Stimulated activated CD4-positive, alpha-beta T cell treated with anti-CD3 and anti-CD28 coated beads, Interleukin-12 subunit alpha, Interleukin-12 subunit beta, amount 100 ng/mL, for 48 hours (primary cell): ENCODE measurements at places on chromosomes 2 and 18.
A peak's percentile ranks its signal among the peaks of the same experiment; 100 is the strongest.

GRCh38 chr2:158533009-158533408 is 76.3 kb downstream of the PKP4 start:
- no peak for DNase-seq

DNA sequence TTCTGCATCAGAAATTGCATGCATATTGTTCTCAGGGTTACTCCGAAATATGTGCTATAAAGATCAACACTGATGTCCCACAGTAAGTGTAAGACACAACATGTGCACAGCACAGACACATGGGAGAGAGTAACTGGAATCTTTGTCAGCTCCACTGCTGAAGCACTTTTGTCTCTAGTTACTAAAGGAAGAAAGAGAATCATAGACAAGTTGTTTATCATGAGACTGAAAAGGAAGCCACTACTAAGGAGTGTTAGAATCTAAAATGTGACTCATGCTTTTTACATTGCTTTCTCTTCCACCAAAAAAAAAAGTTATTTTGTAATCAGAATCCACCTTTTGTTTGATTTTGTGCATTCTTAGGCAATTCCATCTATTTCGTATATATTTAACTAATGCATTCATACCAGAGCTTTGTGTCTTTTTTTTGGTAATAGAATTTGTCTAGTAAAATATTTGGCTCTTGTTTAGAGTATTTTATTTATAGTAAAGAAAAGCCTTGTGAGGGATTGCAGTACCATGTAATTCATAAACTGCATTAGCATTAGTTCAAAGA is 502.4 kb downstream of the FBXO15 start:
- DNase-seq, result no peak

- DNase-seq, result no peak
These were observed 330.0 kb upstream of the PKDCC start for GRCh38 chr2:41717839-41718238.

GRCh38 chr2:98067160-98067559 is 19.8 kb upstream of the VWA3B start:
- no peak for DNase-seq

GRCh38 chr2:225020168-225020849 is 22.0 kb downstream of the DOCK10 start:
- DNase-seq, result no peak

DNA sequence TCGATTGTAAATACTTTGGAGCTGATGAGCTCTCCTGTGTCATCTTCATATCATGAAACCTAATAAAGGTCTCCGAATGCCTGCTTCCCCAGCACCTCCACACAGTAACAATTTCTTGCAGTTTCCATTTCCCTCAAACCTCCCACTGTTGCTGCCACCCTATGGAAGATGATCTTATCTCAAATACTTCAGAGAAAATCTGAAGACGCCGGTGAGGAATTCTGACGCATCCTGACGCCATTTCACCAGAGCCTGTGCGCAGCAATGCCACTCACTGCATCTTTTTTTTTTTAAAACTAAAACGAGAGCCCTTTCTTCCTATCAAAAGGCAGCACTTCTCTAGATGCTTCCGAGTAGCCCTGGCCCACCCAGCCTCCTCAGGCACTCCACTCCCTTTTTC is 31.9 kb upstream of the GNAL start:
- DNase-seq, result no peak

GRCh38 chr18:59228351-59228750 is 8.4 kb downstream of the GRP start:
- DNase-seq, result no peak

DNA sequence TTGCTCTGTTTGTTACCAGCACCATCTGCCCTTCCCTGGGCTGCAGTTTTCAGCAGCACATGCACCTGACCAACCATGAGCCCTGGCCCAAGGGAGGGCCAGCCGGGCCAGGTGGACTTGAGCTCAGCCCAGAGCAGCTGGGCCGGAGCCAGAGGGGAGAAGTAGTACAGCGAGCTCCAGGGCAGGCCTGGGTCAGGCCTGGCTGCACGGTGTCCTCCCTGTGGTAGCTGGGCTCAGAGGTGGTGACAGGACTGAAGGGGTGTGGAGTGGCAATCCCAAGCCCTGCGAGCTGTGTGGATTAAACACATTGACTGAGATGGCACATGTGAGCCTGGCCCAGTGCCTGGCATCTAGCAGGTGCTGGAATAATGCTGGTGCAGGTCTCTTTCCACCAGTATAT is 222.2 kb downstream of the GLI2 start:
- DNase-seq, result no peak

DNA sequence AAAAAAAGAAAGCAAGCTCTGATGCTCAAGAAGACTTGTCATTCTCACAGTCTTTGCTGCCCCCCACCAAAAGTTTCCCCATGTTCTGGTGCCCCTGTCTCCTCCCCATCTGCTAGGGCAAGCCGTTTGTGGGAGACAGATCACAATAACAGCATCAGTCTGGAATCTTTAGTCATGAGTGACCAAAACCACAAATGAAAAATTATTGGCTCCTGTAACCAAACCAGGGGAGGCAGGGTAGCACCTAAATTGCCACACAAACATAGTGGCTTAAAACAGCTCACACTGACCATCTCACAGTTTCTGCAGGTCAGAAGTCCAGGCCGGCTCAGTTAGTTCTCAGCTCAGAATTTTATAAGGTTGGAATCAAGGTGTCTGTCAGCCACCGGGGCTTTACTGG is 9.1 kb upstream of the B3GNT7 start:
- DNase-seq, result no peak

DNA sequence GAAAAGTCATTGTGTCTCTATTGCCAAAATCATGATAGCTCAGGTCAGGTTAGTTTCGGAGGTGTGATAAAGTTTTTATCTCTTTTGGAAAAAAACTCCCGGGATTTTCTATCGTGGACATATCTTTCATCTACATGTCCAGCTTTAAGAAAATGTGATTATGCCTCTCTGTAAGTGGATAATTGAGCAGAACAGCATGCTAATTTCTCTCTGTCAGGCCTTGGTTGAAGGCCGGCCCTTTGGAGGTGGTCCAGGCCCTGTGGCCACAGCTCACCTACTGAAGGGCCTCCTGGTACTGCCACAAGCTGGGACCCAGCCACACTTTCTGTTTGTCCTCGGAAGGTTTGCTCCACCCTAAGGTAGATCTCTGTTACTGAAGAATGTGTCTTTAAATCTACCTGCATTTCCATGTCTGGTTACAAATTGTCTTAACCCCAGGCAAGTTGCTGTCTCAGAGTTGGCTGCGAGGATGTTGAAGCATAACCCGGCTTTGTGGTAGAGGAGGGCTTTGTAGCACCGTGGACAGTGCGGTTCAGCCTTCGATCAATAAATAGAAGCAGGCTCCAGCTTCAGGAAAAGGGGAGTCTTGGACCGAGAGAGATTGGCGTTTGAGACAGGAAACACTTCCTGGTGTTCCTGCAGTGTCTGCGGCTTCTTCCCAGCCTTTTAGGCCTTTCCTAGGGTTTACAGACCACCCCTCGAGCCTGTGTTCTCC is 25.5 kb downstream of the TCF7L1 start:
- no peak for DNase-seq

DNA sequence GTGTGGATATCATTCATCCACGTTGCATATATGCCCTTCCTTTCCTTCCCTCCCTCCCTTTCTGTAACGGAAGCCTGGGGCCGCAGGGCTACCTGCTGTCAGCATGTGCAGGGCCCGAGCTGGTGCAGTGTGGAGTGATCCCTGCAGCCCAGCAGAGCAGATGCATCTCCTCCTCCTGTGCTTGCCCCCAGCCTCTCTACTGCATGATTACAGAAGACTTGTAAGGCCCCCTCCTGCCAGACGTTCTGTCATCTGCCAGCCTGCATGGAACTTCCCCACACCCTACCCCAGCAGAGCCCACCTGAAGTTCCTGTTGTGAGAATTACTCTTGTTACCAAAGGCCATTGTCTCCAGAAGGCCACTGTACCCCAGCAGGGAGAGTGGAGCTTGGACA is 67.5 kb upstream of the FOSL2 start:
- no peak for DNase-seq

DNA sequence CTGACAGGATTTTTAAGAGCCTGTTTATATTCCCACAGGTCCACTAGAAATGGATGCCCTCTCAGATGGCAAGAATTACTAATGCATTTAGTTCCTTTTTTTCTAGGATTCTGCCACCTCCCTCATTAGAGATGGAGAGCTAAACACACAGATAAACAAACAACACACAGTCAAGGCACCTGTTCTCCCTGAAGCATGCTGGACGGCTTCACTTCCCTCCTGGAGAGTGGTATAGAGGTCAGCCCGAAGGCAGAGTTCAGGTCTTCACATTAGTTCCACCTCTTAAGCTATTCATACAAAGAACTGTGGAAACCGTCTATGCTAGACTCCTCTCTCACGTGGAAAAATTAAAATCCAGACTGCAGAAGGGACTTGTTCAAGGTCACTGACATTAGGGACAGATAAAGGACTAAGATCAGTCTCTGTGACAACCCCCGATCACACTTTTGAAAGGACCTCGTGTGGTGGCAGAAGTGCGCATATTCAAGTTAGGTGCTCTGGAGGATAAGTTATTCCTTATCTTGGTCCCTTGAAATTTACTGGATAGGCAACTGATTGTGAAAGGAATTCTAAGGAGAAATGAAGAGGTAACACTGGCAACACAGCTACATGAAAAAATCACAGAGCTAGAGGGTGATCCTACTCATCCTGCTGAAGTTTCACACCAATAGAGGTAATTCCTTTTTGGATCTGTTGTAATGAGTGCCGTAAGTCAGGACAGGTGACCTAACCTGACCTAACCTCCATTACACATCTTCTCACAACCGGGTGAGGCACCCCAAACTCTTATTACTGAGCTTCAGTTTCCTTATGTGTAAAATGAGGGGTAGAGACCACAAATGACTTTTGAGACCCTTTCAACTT is 75.1 kb downstream of the SPRED2 start:
- no peak for DNase-seq

DNA sequence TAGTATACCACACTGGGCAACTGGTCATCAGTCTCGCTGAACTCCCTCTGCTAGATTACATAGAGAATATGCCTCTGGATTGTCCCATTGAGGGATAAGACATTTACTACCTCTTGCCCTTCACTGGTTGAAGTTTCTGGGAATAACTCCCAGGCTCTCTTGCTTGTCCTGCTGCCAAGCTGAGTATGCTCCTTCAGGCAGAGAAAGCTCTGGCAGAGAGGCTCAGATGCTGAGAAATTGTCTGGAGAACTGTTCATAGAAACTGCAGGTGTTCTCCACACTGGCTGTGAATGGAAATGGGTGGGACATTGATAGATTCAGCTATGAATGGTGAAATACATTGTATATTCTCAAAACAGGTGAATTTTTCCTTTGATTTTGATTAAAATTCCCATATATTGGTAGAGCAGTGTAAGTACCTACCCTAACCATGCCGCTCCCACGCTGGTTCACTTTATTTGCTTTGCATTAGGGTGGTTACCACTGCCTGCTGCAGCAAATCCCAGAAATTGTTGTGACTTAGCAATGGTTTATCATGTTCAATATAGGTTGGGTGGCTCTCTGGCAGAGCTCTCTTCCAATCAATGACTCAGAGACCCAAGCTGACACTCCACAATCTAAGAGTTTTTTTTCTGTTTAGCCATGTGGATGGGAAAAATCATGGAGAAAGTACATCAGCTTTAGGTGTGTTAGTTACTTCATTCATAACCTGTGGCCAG is 36.7 kb downstream of the FAM117B start:
- DNase-seq, result no peak

DNA sequence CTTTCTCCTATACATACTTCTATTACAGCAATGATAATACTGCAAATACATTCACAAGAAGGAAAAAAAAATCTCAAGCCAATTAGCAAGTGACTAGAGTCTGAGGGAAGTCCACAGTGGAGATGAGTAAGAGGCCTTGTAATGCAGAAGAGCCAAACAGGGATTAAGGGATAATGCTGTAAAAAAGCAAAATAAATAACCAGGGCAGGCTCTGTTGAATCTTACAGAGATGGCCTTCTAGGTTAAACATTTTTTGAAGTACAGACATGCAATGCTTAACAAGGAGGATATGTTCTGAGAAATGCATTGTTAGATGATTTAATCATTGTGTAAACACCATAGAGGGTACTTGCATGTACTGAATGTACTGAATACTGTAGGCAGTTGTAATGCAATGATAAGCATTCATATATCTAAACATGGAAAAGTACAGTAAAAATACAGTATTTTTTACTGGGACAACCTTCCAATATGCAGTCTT is 122.1 kb upstream of the RMDN2 start:
- no peak for DNase-seq

- DNase-seq, result no peak
These were observed 456.8 kb downstream of the MTX2 start for GRCh38 chr2:176725873-176726645.

DNA sequence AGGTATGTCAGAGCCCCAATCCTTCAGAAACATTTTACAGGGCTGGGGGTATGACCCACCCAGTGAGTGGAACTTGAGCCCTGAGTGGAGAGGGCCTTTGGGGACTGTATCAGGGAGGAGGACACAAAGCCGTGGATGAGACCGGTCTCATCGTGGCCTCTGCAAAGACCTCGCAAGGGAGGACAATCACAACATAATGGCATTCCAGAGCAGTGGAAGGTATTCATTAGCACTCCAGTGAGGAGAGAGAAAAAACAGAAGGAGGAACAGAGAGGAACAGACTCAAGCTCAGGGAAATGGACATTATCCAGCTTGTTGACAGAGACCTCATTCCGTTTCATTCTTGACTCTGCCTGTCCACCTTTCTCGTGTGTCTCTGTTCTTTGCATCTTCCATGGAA is 38.8 kb upstream of the CTAGE1 start:
- DNase-seq, result no peak

GRCh38 chr2:43803113-43803512 is 29.3 kb downstream of the DYNC2LI1 start:
- DNase-seq, result no peak

GRCh38 chr2:157480182-157480961 is 36.5 kb upstream of the CYTIP start:
- DNase-seq, result peak; percentile 55

- DNase-seq, result no peak
These were observed 136.4 kb upstream of the SLC14A2 start for GRCh38 chr18:45478889-45479288.
